ENCODE measurements at places on chromosomes 3 and 15.

GRCh38 chr15:43508991-43509659 is 8.3 kb upstream of the MAP1A start:
- no peak for DNase-seq

GRCh38 chr3:37952564-37952963 is 38.0 kb upstream of the VILL start:
- DNase-seq, result no peak

- no peak for DNase-seq
These were observed 251.4 kb upstream of the UMPS start for GRCh38 chr3:124478830-124479229.

- DNase-seq, result no peak
These were observed 44.6 kb upstream of the VILL start for GRCh38 chr3:37945807-37946530.

DNA sequence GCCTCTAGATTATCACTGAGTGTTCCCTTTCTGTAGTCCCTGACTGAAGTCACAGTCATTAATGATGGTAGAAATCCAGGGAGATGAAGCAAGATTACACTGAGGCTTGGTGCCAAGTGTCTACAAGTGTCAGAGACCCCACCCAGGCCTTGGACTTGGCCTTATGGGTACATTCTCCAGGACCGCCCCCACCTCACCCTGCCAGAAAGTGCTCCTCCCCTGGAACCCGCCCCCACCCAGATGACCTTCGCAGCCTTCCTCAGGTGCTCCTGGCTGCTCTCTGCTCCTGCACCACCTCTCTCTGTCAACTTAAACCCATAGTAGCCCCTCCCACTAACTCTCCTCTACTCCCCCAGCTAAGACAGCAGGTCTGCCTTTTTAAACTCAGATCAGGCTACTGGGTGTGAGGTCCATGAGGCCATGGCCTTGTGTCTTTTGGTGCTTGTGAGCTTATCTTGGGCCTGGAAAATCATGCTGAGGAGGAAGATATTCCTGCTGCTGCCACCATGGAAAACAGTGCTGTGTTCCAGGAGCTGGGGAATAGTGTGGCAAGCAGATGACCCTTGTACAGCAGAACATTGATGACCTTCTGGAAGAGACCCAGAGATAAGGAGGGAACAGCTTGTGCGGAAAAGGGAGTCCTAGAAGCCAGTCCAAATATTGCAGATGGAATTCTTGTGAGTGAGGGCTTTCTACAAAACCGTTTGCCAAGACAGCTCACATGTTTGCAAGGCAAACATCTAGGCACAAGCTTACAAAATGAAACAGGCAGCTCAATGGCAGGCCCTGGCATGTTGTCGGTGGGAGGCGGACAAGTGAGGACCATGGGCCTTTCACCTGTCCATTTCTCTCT is 40.3 kb upstream of the NDUFB4 start:
- no peak for DNase-seq

GRCh38 chr3:30742796-30743619 is 136.6 kb downstream of the TGFBR2 start:
- DNase-seq, result no peak

- no peak for DNase-seq
These were observed 264.2 kb downstream of the ROBO2 start for GRCh38 chr3:77303955-77304699.

- DNase-seq, result no peak
These were observed 56.9 kb upstream of the HERC1 start for GRCh38 chr15:63890617-63891016.

GRCh38 chr15:84625123-84625522 is 24.3 kb downstream of the ZSCAN2 start:
- DNase-seq, result no peak

- DNase-seq, result no peak
These were observed 24.1 kb downstream of the PGBD4 start for GRCh38 chr15:34125945-34126344.

GRCh38 chr3:43218156-43218555 is 68.2 kb upstream of the SNRK start:
- no peak for DNase-seq

GRCh38 chr3:14583548-14584091 is 43.5 kb upstream of the GRIP2 start:
- DNase-seq, result no peak

- DNase-seq, result no peak
These were observed 189.0 kb upstream of the HES1 start for GRCh38 chr3:193946945-193947344.

GRCh38 chr3:144167634-144168033 is 196.0 kb downstream of the DIPK2A start:
- DNase-seq, result no peak

GRCh38 chr3:142990721-142991120 is 10.6 kb upstream of the U2SURP start:
- no peak for DNase-seq

GRCh38 chr15:31799715-31800321 is 230.5 kb upstream of the CHRNA7 start:
- DNase-seq, result no peak

GRCh38 chr15:56996093-56996492 is 77.6 kb downstream of the TCF12 start:
- no peak for DNase-seq

GRCh38 chr15:80474224-80475215 is 70.3 kb downstream of the ARNT2 start:
- DNase-seq, result no peak

GRCh38 chr3:30222441-30222840 is 384.0 kb upstream of the TGFBR2 start:
- no peak for DNase-seq

GRCh38 chr15:70077188-70078147 is 20.2 kb downstream of the TLE3 start:
- DNase-seq, result no peak

- no peak for DNase-seq
These were observed 177.7 kb downstream of the ALDH1A2 start for GRCh38 chr15:57887825-57888224.

- DNase-seq, result no peak
These were observed 323.3 kb downstream of the CTNNB1 start for GRCh38 chr3:41522612-41523011.

DNA sequence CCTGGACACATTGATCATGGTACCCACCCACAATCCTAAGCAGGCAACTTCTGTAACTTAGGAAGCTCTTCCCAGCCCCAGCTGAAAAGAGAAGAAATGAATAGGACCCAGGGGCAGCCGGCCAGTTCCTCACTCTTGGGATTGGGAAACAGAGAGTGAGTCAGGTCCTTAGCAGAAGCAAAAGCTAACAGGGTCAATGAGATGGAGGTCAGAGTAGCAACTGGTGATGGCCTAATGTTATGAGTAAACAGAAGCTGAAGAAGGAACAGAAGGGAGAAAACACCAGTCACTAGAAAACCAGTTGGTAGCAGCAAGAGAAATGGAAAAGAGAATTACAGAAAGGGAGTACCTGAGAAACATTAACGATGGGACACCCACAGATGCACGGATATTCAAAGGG is 20.0 kb downstream of the RIOX2 start:
- DNase-seq, result no peak

GRCh38 chr3:66938338-66938963 is 59.7 kb upstream of the KBTBD8 start:
- no peak for DNase-seq

DNA sequence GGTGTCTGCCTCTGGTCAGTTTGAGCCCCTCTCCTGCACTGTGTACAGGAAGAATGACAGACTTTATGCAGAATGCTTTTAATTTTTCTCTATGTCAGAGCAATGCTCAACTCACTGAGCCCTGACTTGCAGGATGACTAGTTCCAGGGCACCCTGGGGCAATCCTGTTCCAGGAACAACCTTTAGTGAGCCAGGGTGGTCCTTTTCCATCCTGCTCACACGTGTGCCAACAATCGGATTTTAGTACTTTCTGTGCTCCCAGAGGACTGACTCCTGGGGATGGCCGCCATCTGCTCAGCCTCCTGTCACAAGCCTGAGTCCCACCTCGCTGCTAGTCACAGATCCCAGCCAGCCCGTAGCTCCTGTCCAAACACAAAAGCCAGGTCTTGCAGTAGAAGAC is 48.2 kb upstream of the ALDH1A3 start:
- DNase-seq, result no peak

- no peak for DNase-seq
These were observed 3.6 kb downstream of the FOXP1 start for GRCh38 chr3:71579935-71580406.

GRCh38 chr3:13106308-13107001 is 33.2 kb upstream of the IQSEC1 start:
- no peak for DNase-seq

- DNase-seq, result no peak
These were observed 68.2 kb downstream of the SPRED1 start for GRCh38 chr15:38320866-38321265.

GRCh38 chr3:14883226-14883625 is 64.2 kb upstream of the NR2C2 start:
- no peak for DNase-seq

GRCh38 chr3:116188231-116188785 is 257.0 kb downstream of the LSAMP start:
- DNase-seq, result no peak

DNA sequence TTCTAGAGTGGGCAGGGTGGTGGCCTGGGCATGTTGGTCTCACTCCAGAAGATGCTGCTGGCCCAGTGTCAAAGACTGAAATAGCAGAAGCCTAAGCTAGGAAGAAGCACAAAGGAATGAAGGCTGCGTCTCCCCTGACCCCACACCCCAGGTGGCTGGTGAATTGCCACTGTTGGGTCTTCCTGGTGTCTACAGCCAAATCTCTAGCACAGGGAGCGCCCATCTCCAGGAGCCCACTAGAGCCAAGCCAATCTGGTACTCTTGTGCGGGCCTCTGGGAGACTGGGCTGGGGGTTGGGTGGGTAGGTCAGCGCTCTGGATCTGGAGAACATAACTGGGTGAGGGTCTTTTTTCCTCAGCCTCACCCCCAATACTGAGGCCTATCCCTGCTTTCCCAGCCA is 894 bp downstream of the TUSC2 start:
- DNase-seq, result no peak

- no peak for DNase-seq
These were observed 450.9 kb downstream of the MAGI1 start for GRCh38 chr3:65587650-65588439.

- no peak for DNase-seq
These were observed 474 bp downstream of the PRR23B start for GRCh38 chr3:139020036-139020867.

DNA sequence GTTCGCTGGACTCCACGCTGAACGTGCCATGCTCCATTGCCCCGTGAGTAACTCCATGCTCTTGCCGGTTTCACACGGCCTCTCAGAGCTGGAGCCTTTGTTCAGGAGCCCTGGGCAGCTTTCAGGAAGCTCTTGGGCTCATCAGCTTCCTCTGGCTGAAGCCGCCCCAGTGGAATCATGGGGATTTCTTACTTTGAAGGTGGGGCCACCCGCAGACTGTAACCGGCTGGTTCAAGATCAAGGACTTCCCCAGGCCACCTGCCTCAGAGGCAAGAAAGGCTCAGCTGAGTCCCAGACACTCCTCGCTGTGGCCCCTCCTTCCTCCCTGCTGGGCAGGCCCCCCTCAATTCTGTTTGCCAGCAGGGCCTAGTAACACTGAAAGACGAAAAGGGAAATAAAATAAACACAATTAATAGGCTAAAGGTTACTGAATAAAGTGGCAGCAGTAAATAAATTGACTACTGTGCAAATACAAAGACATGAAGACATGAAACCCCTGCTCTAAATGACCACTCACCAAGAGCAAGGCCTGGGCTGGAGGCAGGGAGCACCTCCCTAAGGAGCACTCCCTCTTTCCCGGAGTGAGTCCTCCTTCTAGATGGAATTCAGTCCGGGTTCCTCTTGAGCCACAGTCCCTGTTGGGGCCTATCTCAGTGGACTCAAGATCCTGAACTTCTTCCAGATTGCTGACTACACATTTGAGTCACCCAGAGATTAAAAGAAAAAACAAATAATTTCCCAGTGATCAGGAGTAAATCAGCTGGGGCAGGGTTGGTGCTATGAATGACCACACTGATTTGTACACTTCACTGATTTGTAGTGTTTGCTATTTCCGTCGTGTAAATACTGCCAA is 51.0 kb downstream of the ZDHHC19 start:
- DNase-seq, result no peak

DNA sequence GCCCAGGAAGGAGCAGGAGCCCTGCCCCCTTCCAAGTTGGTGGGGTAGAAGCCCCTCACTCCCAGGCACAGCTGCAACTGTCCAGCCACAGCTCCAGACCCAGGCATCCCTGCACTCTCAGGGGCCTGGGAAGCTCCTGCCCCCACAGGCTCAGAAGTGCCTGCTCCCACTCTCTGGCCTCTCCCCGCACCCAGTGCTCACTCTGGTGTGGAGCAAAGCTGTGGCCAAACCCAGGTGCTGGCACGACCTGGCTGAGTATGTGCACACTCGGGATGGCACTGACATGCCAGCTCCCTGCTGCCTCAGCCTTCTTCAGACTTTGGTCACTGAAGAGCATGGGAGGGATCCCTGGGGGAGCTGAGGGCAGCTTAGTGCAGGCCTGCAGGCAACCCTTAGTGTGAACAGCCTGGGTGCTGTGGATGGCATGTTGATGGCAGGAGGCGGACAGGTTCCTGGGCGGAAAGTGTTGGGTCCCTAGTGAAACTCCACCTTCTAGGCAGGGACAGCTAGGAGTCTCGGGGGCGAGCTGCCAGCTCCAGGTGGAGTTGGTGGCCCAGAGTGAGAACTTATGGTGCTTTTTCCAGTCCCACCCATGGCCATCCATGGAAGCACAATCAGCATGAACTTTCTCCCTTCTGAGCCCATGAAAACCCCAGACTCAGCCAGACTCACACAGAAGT is 489.2 kb upstream of the ROBO2 start:
- DNase-seq, result no peak

DNA sequence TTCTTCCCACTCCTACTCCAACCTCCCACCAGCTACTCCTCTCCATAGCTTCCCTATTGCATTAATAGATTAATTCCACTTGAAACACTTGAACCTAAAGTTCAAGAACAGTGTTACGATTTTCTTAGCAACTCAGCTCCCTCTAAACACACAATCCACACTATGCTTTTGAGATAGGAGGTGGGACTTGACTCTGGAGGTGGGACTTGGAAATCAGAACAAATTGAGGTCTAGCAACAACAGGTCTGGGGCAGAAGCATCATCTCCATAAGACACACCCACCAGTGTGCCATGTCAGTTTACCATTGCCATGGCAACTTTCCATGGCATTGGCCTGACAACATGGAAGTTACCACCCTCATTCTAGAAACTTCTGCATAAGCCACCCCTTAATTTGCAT is 336.5 kb upstream of the ALCAM start:
- DNase-seq, result no peak

DNA sequence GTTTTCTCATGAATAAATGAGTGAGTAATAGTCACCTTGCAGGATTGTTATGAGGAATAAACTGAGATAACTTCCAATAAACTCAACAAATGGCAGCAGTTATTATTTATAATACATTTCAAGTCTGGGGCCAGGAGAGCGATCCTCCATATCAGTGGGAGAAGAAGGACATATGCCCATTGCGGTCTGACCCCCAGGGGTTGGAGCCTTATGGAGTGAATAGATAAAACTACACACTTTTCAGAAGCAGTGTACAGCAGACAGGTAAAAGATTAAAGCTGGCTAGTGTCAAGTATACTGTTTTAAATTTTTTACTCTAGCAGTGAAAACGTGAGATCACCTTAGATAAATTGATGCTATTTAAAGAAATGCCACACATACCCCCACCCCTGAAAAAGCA is 43.5 kb downstream of the DIPK2A start:
- no peak for DNase-seq

Data from activated CD4-positive, alpha-beta T cell treated with anti-CD3 and anti-CD28 coated beads for 1 hour (primary cell).